Cardiac muscle cell (in vitro differentiated cells and primary cell): ENCODE measurements at places on chromosomes 7 and 10. TPM values are rescaled to one million over a fixed set of nuclear protein-coding genes. Genes with fewer than 3 reads are reported as not detected.
A peak's percentile ranks its signal among the peaks of the same experiment; 100 is the strongest.

GRCh38 chr10:117503244-117504205, 39.0 kb upstream of the EMX2 start:
- no peaks in the 10 kb centered on the region for H3K36me3 ChIP-seq
- no peak overlapping the region for H3K4me3 ChIP-seq
- H3K4me1 ChIP-seq: no peaks in the 10 kb centered on the region
- H3K27ac ChIP-seq: no peak overlapping the region

DNA sequence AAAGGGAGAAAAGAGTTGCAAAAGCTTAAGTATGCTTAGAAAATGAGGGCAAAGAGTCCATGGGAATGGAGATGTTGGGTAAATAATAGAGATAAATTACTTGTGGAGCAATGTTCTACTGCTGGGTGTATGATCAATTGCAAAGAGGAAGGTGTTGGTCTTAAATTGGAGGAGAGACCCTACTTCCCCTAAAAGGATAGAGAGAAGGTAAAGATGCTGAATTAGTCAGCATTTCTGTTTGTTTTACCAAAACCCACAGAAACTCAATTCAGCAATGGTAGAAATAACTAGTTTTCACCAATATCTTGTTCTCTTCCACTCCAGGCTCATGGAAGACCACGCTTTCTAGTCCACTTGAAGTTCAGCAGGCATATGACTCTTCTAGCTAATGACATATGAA, 32.1 kb downstream of the ASB4 start:
- DNase-seq: no peak
- no peak overlapping the region for H3K4me3 ChIP-seq
- H3K36me3 ChIP-seq: no peaks in the 10 kb centered on the region
- H3K27me3 ChIP-seq: peaks cover 18% of the 10 kb centered on the region
- no peak overlapping the region for H3K27ac ChIP-seq
- H3K4me1 ChIP-seq: no peaks in the 10 kb centered on the region

GRCh38 chr7:143387156-143387975, 6.2 kb downstream of the ZYX start:
- H3K4me1 ChIP-seq: peaks cover 5% of the 10 kb centered on the region
- no peak overlapping the region for H3K27ac ChIP-seq

GRCh38 chr10:103696411-103697145, 158.8 kb downstream of the SH3PXD2A start:
- no peak overlapping the region for H3K4me3 ChIP-seq
- DNase-seq: peak; percentile 89
- H3K27me3 ChIP-seq: peaks cover 17% of the 10 kb centered on the region

UCN3 gene
- not detected in 2 replicates for total RNA-seq

GRCh38 chr7:92725161-92725925, 111.0 kb downstream of the CDK6 start:
- peak overlapping the region; percentile 14 for H3K27ac ChIP-seq
- no peak overlapping the region for H3K4me3 ChIP-seq
- DNase-seq: no peak
- no peaks in the 10 kb centered on the region for H3K27me3 ChIP-seq

- peaks cover 3% of the 10 kb centered on the region for H3K36me3 ChIP-seq
- H3K4me3 ChIP-seq: no peak overlapping the region
- H3K27ac ChIP-seq: peak overlapping the region; percentile 63
- H3K4me1 ChIP-seq: peaks cover 15% of the 10 kb centered on the region
Measured at GRCh38 chr10:102342458-102342857, 53.0 kb upstream of the NFKB2 start.

- no peak for DNase-seq
- no peaks in the 10 kb centered on the region for H3K36me3 ChIP-seq
- H3K4me3 ChIP-seq: no peak overlapping the region
- peak overlapping the region; percentile 42 for H3K27ac ChIP-seq
Measured at GRCh38 chr7:80517282-80517747, 5.5 kb upstream of the GNAT3 start.

DNA sequence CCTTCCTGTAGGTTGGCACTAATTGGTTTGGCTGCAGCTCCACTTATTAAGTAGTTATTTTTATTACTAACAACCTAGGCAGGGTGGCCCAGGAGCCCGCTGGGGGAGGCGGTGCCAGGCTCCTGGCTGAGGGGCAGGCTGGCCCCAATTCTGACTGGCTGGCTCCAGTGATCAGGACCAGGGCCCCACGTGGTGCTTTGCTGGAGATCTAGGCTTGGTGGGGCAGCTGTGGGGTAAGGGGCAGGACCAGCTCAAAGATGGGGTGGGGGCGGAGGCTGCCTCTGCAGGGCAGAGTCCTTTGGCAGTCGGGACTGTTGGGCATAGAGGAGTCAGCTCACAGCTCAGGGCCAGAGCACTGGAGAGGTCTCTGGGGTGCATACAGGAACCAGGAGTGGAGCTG, 2.4 kb downstream of the ASL start:
- no peaks in the 10 kb centered on the region for H3K36me3 ChIP-seq
- H3K27ac ChIP-seq: no peak overlapping the region
- no peaks in the 10 kb centered on the region for H3K4me1 ChIP-seq
- no peaks in the 10 kb centered on the region for H3K27me3 ChIP-seq
- no peak for DNase-seq

CAV1 gene
- total RNA-seq: 0.69 and 3.5 TPM in 2 replicates

DNA sequence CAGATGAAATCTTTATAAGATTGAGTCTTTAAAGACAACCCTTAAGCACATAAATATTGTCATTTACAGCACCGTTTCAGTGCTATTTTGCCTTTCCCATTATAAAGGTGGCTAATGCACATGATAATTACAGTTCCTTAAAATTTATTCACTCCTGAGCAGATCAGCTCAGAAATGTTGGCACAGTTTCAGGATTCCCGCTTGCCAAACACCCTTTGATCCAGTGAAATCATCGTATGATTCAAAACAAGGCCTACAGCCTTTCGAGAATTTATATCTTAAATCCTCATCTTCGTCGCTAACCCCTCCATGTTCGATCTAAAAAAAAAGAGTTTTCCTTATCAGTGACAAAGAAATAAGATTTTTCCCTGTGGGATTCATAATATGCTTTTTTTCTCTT, 14.1 kb upstream of the SOSTDC1 start:
- H3K4me1 ChIP-seq: no peaks in the 10 kb centered on the region
- DNase-seq: no peak
- no peak overlapping the region for H3K27ac ChIP-seq
- no peak overlapping the region for H3K4me3 ChIP-seq
- no peaks in the 10 kb centered on the region for H3K36me3 ChIP-seq

OR2A5 gene
- total RNA-seq: not detected in 2 replicates

- H3K27ac ChIP-seq: no peak overlapping the region
- no peaks in the 10 kb centered on the region for H3K27me3 ChIP-seq
- no peak for DNase-seq
- H3K4me1 ChIP-seq: no peaks in the 10 kb centered on the region
- H3K4me3 ChIP-seq: no peak overlapping the region
Measured at GRCh38 chr7:41762641-41763040, 59.8 kb upstream of the INHBA start.

ITPRIP gene
- 12.7 and 19.0 TPM in 2 replicates for total RNA-seq

TAS2R4 gene
- total RNA-seq: 0.39 and 2.5 TPM in 2 replicates
